ENCODE measurements at places on chromosomes 4 and X.

- no peak for DNase-seq
Measured at GRCh38 chr4:188194421-188194820, 55.2 kb downstream of the TRIML1 start.

DNA sequence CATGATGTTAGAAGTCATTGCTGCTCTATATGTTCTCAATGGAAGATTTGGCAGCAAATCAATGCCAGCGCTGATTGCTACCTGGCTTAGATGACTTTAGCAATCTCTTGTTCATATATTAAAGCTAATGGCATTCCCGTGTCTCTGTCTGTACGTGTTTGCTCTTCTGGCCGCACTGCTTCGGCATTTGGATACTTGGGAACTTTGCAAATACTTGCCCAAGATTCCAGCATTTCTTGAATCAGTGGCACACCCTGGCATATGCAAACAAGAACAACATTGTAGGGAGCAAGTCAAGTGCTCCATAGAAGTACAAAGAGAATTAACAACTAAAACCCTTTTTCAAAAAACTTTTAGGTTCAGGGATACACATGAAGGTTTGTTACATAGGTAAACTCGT lies 128.9 kb upstream of the TMEM164 start:
- DNase-seq: no peak

DNA sequence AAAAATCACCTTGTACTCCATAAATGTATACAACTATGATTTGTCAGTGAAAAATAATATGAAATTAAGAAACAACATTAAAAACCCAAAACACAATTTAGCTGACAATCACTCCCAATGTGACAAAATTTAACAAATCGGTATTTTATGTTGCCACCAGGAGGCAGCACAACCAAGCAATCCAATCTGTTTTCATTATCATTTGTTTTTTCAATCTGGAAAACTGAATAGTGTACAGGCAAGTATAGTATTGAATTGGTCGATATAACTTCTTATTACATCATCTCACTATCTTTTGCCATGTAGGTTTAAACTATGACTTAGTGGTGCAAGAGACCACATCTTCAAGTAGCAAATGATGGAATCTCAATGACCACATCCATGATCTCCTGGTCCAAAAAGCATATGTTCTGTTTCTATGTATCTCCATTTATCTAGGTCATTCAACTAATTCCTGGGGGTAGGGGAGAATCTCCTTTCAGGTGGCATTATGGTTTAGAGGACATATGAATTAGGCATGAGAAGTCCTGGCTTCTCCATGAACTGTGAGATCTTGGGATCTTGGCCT lies 112.9 kb upstream of the AGA start:
- DNase-seq: peak; percentile 0

DNA sequence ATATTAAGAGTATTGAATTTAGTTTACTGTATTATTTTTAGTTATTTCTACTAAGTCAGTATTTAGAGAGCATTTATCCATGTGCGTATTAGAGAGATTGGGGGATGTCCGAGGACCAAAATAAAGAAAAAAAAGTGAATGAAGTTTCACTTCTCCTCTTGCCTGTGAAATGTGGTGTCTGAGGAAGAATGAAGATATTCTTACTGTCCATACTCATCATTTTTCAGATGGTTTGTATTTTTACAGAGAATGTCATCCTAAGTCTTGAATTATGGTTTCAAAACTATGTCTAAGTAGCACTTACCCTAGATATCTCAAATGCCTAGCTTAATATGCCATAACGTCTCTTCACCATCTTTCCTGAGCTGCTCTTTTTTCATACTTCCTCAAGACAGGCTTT lies 854.3 kb downstream of the C4orf33 start:
- no peak for DNase-seq

- DNase-seq: no peak
Measured at GRCh38 chr4:72966652-72967051, 102.9 kb downstream of the COX18 start.

DNA sequence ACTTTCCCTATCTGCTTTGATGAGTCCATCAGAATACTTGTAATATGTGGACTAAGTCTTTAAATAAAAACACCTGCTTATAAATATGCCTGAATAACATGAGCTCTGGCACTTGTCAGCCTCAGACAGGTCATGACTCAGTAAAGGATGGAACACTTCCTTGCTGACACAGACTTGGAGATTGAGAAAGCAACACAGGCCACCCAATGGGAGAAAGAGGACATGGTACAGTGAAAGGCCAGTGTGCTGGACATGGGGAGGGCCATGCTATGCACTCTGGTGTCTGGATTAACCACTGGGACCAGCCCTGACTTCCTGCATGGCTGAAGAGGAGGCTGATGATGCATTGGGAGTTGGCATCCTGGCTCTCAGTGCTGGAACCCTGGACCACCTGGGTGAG lies 149.5 kb downstream of the DHRSX start:
- DNase-seq: no peak

DNA sequence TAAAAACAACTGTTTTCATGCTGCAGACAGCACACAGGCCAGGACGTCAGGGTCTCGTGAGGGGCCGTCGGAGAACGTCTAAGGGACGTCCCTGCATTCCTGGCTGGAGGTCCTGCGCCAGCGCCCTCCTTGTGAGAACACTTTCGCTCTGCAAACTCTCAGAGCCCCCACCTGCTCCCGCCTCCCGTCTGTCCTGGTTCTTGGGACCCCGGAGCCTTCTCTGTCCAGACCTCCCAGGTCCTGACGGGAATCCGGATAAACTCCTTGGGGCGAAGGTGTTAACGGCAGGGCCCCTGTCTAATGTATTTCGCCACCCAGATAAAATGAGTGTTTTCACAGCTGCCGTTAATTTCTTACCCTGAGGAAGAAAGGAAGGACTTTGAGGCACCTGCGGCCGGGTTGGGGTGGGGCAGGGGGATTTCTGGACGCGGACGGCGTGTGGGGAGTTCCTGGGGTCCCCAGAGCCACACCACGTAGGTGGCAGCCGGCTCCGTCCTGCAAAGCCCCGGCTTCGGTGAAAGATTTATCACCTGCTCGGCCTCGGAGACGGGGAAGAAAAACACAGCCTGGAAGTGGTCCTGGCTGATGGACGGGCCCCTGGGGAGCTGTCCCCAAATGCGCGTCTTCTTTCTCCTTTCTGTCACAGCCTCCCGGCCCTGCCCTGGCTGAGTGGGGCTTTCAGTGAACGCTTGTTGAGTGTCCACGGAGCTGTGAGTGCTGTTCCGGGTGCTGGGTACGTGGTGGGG lies 35.1 kb upstream of the PPP2R3B start:
- DNase-seq: no peak

GRCh38 chrX:18410038-18410437 lies 15.4 kb upstream of the CDKL5 start:
- no peak for DNase-seq

DNA sequence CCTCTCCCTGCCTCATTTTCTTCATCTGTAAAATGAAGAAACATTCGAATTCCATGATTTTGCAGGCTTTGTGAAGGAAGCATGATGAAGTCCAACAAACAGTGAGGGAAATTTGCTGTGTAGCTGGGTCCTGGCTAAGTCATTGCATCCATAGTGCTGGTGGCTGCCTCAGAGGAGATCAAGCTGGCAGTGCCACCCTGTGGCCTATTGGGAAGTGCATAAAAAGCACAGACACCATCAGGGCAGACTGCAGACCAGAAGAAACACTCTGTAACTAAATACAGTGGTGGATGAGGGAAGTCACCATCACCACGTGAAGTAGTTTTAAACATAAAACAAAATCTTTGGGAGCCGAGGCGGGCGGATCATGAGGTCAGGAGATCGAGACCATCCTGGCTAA lies 40.7 kb upstream of the DDX3X start:
- no peak for DNase-seq

DNA sequence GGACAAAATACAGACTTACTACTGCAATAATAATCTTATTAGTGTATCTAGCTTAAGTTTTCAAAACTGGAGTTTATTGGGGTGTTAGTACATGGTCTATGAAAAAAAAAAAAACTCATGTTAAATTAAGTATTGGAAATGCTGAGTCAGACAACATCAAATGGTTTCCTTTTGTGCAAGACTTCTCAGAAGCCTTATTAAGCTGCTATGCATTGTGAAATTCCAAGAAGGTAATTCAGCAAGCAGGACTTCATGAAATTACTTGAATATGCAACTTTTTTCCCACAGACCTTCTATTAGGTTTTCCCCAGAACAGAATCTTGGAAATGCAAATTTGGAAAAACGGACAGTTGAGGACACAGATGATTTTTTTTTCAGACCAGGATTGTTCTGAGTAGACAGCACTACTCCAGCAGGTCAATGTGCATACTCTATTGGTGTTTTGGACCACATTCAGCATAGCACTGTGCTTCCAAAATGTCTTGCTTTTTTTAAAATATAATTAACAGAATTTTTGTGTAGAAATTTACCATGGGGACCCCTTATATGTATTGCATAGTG lies 568.8 kb upstream of the TENM3 start:
- no peak for DNase-seq

- no peak for DNase-seq
Measured at GRCh38 chrX:17805120-17805519, 56.0 kb downstream of the RAI2 start.

DNA sequence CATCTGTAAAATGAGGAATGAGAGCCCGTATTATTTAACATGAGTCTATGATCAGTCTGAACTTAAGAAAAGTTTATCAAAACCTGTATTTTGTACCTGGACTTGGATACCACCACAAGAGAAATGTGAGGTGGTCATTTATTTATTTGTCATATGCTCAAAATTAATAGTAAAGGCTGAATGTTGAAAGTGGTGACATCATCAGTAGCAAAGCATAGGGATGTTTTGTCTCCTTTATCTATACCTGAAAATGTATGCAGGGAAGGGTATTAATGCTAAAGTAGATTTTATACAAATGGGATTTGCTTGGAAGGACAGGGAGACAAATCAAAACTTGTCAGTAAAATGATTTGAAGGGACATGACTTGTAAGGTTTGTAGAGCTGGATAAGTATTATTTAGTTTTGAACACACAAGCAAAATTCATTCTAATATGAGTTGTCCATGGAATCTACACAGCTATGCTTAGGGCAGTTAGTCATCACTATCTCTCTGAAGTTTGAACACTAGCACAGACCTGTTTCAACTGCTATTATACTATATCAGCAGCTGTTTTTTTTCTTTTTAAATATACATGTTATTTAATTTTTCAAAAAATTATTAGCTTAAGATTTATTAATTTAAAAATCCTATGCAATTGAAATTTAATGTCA lies 52.4 kb upstream of the GUCY1A1 start:
- no peak for DNase-seq

DNA sequence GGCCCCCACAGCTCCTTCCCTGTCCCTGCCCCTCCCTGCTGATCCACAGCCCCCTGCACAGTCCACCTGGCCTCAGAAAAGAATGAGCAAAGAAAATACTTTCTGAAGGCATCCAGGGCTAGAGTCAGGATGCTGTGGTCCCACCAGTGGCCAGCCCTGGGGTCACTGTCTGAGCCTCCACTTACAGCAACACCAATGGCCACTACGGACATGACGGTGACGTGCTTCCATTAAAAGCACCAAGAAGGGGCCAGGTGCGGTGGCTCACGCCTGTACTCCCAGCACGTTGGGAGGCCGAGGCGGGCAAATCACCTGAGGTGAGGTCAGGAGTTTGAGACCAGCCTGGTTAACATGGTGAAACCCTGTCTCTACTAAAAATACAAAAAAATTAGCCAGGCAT lies 4.0 kb downstream of the JAKMIP1 start:
- no peak for DNase-seq

DNA sequence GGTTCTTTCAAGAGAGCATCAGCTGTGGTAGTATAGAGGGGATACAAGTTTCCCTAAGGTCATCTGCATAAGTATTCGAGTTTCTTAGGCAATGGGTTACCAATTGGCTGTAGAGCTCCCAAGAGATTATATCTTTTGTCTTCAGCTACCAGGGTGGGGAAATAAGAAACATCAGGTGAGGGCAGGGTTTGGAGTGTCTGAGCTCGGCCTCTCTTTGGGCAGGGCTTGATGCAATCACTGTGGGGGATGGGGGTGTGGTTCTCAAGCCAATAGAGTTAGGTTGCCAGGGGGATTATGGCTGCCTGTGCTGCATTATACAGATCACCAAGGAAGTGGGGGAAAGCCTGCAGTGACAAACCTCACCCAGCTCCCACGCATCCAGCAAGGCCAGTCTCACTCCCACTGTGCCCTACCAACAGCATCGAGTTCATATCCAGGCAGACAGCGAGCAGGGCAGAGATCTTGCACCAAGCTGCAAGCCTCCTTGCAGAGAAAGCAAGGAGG lies 172.1 kb upstream of the MAGEE2 start:
- no peak for DNase-seq

DNA sequence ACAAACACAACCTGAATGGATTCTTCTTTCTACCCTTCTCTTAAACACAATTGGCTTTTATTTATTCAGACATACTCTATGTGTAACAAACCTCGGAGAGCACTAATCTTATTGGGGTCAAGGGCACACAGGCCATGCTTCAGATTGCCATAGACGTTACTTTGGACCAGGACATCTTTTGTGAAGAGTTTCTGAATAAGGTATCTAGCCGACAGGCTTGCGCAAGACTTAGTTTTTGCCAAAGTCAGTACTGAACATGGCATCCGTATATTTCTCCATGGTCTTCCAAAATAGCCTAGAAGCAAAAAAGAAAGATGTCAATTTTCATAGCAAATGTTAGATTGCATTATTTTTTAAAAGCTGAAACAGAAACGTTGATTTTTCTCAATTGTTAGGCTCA lies 49.8 kb downstream of the BEND2 start:
- DNase-seq: no peak

DNA sequence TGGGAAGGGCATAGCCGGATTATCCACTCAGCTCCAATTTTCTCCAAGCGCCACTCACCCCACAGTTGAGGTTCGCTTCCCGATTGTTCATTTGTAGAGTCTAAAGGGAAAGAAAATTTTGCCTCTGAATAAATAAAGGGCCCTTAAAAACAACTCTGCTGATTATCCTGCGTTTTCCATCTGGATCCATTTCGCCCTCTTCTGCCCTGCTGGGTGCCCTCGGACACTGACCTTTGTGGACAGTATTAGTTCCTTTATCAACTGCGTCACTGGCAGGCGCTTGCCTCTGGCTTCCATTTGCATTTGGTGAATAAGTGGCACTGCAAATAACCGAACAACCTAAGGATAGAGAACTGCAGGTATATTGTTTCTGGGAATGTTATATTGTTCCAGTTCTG lies 10.1 kb downstream of the GSX2 start:
- DNase-seq: no peak

- no peak for DNase-seq
Measured at GRCh38 chr4:33390976-33391375, 2670.8 kb downstream of the PCDH7 start.

DNA sequence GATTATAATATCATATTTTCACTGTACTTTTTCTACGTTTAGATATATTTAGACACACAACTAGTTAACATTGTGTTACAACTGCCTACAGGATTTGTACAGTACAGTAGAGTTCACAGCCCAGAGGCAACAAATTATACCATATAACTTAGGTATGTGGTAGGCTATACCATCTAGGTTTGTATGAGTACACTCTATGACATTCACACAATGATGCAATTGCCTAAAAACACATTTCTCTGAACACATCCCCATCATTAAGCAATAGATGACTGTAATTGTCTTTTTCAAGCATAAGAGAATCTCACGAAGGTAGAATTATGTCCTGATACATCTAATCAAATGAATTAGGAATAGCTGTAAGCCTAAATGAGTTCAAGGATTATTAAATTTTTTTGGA lies 12.3 kb upstream of the TIGD2 start:
- no peak for DNase-seq

GRCh38 chrX:138411048-138411447 lies 300.5 kb downstream of the FGF13 start:
- no peak for DNase-seq

Data from GM06990 (cell line).